Effector memory CD4-positive, alpha-beta T cell (primary cell): ENCODE measurements at places on chromosomes 2 and 18.

GRCh38 chr2:214830794-214831346 lies 21.4 kb upstream of the BARD1 start:
- DNase-seq, result no peak

DNA sequence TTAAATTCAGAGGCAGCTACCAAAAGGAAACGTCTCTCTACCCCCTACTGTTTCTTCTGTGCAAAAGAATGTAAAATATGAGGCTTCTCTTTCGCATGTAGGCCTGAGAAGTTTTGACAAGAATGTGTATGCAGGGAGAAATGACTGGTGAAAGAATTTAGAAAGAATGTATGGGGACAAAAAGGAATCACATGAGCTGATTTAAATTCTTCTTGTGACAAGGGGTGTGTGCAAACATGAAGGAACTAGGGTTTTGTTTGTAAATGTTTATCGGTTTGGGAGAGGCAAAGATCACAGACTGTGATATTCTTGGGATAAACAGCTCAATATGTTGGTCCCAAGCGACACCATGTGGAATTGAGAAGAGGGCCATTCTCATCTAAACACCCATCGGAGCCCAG lies 345.2 kb upstream of the VRK2 start:
- DNase-seq, result no peak

GRCh38 chr18:12403601-12404506 lies 3.9 kb upstream of the PRELID3A start:
- DNase-seq, result no peak

DNA sequence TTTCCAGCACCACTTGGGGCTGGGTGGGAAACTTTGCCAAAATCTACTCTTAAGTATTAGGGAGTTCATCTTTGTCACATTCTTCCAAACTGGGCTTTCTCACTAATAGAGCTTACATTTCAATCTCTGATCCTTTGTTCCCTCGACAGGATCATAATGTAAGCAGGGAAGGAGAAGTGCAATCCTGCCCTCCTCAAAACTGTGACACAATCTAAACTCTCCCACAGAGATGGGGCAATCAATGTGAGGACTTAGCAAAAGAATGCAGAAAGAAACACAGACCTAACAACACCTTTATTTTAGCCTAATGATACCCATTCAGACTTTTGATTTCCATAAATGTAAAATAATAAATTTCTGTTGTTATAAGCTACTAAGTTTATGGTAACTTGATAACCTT lies 40.8 kb downstream of the DSEL start:
- no peak for DNase-seq

GRCh38 chr2:69315160-69315761 lies 71.8 kb downstream of the GFPT1 start:
- DNase-seq, result no peak

DNA sequence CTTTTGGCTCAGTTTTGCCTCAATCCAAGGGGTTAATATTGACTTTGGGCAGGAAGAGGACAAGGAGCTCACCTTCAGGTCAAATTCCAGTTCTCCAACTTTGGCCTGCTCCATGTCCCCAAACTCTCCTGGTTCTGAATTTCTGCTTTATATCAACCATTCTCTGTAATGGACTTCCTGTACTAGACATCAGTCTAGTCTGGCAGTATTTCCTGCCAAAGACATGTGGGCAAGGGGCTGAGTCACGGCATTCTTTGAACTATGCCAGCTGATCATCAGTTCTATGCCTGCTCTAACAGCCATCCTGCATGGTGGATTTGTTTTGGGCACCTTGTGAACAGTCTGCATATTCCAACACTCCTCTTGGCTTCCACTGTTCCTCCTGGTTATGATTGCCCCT lies 199.4 kb downstream of the ZEB2 start:
- peak; percentile 48 for DNase-seq

GRCh38 chr18:6650747-6651146 lies 78.8 kb upstream of the ARHGAP28 start:
- no peak for DNase-seq

- DNase-seq, result no peak
Measured at GRCh38 chr2:119449521-119449920, 17.9 kb downstream of the TMEM37 start.

GRCh38 chr2:153105829-153106578 lies 372.6 kb downstream of the RPRM start:
- DNase-seq, result no peak
